ENCODE measurements at places on chromosomes 12 and 14.

DNA sequence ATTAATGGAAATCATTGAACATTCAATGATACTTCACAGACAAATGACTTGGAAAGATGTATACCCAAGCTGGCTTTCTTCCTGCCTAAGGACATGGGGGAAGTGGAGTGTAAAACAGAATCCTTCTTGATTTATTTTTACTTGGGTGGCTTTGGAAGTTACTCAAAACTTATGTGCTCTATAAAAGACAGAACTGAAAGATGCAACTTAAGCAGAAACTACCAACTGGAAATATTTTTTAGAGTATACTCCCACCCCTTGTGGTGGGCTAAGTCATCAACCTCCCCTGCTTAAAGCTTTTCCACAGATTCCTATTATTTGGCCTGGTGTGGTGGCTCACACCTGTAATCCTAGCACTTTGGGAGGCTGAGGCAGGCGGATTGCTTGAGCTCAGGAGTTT is 126.0 kb upstream of the ATP2B1 start:
- no peak for DNase-seq

DNA sequence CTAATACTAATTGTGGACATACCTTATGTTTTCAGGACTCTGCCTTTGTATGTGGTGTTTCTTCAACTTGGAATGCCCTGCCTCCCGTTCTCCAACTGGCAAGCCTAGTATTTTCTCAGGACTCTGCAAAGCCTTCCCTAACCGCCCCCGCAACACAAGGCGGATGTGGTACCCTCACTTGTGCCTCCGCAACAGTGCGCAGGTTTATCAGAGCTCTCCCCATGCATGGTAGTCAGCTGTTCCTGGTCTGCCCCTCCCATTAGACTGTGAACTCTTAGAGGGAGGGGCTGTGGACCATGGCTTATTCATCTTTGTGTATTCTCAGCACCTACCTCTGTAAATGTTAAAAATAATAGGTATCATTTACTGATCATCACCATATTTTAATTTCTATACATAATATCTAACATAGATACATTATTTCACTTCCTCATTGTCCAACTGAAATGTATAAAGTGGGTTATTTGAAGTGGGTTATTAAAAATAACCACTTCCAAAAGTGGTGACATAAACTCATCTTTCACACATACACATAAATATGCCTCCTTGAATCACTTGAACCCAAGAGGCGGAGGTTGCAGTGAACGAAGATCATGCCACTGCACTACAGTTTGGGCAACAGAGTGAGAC is 9.0 kb downstream of the LPAR5 start:
- no peak for DNase-seq

- no peak for DNase-seq
Measured at GRCh38 chr14:104883681-104884361, 18.8 kb downstream of the CEP170B start.

GRCh38 chr12:111308473-111308872 is 60.4 kb downstream of the PHETA1 start:
- no peak for DNase-seq

DNA sequence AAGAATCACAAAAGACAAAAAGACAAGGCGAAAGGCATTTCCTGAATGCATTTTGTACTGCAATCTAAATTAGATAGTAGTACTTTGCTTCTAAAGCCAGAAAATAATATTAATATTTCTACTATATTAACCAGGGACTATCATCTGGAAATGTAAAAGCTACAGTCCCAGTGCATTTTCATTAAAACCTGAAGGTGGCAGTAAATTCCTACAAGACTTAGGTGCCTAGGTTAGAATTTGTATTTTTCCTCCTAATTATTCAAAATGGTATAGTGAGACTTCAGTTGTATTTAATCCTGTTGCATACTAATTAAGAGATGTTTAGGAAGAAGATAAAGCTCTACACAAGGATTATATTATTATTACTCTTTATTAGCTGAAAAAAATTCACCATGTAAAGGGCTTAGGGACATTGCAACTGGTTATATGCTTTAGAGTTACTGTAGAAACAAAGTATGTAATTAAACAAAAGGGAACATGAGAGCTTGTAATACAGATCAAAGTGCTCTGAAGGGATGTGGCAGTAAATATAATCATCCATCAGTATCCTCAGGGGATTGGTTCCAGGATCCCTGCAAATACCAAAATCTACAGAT is 53.6 kb downstream of the BRMS1L start:
- DNase-seq = peak; percentile 8

- DNase-seq = no peak
Measured at GRCh38 chr12:53268630-53269562, 797 bp downstream of the ESPL1 start.

GRCh38 chr12:29152223-29152868 is 3.3 kb downstream of the FAR2 start:
- no peak for DNase-seq

DNA sequence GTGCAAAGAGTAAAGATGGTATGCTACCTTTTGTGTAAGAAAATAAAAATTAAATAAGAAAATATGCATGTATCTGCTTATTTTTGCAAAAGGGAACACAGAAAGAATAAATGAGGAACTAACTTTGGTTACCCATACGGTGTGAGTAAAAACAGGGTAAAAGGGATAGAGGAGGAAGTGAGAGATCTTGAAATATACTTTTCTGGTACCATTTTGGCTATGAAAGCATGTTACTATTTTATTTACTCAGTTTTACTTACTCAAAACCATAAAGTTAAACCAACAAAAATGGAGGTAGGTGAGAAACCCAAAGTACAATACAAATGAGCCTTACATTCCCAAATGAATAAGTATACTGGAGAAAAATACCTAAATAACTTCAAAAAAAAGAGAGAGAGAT is 122.0 kb upstream of the EGLN3 start:
- DNase-seq = no peak

DNA sequence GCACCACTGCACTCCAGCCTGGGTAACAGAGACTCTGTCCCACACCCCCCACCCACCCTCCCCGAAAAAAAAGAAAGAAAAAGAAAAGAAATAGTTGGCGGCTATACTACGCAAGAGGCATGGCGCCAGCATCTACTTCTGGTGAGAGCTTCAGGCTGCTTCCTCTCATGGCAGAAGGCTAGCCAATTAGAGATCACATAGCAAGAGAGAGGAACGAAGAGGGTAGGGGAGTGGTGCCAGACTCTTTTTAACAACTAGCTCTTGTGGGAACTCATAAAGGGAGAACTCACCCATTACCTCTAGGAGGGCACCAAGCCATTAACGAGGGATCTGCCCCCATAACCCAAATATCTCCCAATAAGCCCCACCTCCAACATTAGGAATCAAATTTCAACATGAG is 6.2 kb downstream of the DENND5B start:
- DNase-seq = no peak

- DNase-seq = no peak
Measured at GRCh38 chr14:25833341-25834126, 764.3 kb downstream of the NOVA1 start.

GRCh38 chr14:101927859-101928258 is 36.5 kb upstream of the DYNC1H1 start:
- no peak for DNase-seq

DNA sequence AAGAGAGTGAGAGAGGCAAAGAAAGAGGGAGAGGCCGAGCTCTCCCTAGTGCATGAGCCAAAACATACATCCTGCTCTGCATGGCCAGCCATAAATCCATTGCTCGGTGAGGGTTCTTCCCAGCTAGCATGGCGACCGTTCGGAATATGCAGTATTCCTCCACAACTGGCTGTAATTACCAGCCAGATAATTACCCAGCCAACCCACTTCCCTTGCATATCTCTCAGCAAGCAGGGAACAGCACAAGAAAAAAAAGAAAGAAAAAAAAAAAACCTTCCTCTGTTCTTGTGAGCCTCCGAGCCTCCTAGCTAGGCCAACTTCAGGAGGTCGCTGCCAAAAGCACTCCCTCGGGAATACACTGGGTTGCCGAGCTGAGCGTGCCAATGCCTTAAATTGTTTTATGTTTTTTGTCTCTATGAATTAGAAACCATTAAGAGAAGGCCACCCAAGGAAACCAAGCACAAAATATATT is 567.9 kb downstream of the MED13L start:
- no peak for DNase-seq

DNA sequence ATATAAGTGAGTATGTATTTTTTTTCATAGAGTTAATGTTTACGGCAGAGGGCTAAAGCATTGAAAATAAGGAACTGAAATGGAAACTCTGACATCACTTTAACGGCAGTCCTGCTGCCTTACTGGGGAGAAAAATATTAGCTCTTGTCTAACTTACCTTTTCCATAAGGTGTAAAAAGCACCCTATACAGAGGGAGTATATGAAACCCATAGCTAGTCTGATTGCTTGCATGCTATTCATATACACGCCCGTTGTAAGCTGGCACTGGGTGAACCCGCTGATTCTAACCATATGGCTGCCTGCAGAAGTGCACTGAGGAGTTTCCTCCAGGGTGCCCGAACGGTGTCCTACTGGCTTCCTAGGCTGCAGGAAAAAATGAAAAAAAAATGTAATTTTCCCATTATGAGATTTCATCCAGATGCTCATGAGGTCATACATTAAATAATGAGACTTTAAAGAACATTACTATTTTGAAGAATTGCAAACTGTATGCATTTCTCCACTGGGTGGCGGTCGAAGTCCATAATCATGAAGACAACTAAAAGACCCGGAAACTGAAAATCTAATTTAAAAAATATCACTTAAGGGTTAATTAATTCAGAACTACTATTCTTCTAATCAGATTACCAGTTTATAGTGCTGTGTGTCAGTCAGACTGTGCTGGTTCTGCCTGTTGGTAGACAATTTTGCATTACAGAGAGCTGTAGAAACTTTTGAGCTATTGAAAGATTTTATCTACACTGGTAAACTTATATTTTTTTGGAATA is 144.7 kb downstream of the ALX1 start:
- no peak for DNase-seq

- no peak for DNase-seq
Measured at GRCh38 chr12:120719496-120720233, 6.0 kb upstream of the ACADS start.

GRCh38 chr14:38662781-38663180 is 406.9 kb upstream of the CLEC14A start:
- DNase-seq = no peak

- no peak for DNase-seq
Measured at GRCh38 chr14:77043177-77043983, 14.9 kb upstream of the IRF2BPL start.

GRCh38 chr12:74185360-74185759 is 352.3 kb upstream of the ATXN7L3B start:
- no peak for DNase-seq

GRCh38 chr12:75814851-75815754 is 216.5 kb downstream of the PHLDA1 start:
- DNase-seq = peak; percentile 72

GRCh38 chr14:101029668-101030290 is 126.3 kb upstream of the RTL1 start:
- no peak for DNase-seq

DNA sequence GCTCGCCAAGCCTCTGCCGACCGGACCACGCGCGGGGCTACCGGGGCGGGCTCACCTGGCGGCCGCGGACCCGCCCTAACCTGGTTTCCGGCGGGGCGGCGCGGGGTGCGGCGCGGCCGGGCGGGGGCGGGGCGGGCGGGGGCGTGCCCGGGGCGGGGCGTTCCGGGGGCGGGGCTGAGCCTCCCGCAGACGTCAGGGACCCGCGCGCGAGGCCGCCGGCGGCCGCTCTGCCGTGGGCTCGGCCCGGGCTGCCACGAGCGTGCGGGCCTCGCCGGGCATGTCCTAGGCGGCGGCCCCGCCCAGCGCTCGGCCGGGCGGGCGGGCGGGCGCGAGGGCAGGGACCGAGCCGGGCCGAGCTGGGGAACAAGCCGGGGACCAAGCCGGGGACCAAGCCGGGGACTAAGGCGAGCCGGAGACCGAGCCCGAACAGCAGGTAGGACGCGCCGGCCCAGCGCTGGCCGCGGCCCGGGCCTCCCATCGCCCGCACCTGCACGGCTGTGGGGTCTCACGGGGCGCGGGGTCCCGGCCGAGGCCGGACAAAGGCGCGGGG is at the start of gene CEP170B:
TSS of gene CEP170B (plus strand) at position 188 of the 550 bp plus-strand sequence. CDS start 3,183 bp downstream, outside the sequence.
- no peak for DNase-seq

- peak; percentile 51 for DNase-seq
Measured at GRCh38 chr14:93184391-93185348, at the start of the genes LYSET and MOAP1. TSS of gene LYSET (plus strand) at chr14:93185317. CDS start at chr14:93185406, 89 bp downstream. TSS of gene MOAP1 (minus strand) at chr14:93184897. CDS start at chr14:93184242, 655 bp downstream.

DNA sequence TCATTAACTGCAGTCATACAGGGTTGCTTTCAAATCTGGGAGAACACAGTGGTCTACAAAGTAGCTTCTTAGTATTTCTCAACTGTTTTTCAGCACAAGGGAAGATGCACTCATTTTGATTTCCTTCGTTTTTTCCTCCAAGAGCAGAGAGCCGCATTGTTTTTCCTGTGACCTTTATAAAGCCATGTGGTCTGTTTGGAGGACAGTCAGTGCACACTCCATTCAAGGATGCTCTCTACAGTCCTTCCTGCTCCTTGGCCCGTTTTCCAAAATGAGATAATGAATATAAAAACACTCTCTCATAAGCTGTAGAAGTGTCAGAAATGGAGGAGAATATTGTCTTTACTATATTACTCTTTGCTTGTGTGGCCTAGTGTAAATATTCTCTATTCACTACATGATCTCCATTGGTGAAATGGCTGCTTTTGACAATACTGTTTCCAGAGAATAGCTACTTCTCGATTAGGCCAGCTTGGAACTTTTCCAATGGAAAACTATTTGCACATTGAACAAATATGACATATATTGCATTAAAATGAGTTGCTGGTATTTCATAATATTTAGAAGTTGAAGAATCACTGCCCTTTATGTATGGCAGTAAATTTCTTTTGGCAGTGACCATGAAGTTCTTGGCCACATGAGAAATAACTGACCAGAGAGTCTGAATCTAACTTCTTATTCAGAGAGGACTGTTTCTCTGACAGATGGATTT is 393.1 kb upstream of the RGS6 start:
- no peak for DNase-seq

GRCh38 chr12:5010151-5010550 is 33.5 kb upstream of the KCNA5 start:
- DNase-seq = no peak

DNA sequence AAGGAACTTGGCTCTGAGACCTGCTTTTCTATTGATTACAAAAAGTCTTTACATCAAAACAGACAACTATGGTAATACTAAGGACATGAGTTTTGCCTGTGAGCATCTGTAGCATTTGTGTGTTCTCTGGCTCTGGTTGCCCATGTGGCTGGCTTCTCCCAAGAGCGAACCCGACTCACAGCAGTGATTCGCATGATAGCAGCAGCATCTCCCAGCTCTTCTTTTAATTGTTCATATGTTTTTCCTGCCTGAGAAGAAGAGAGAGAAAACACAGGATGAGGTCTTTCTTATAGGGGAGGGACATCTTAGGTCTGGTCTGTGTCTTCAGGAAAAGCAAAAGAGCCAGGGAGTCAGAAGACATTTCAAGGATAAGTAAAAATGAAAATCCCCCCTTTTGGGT is 17.6 kb downstream of the AVIL start:
- no peak for DNase-seq
